Body of pancreas (tissue), 4 donors: ENCODE measurements at places on chromosomes 12 and 14. TPM values are rescaled to one million over a fixed set of nuclear protein-coding genes. Genes with fewer than 3 reads are reported as not detected.

- no peak for DNase-seq
Observed at GRCh38 chr12:96045566-96045965, 10.2 kb upstream of the LTA4H start.

- DNase-seq: no peak
Observed at GRCh38 chr14:96409701-96410100, 17.8 kb downstream of the AK7 start.

GRCh38 chr12:93957168-93957567, 191.2 kb upstream of the PLXNC1 start:
- DNase-seq: peak; percentile 5

DNA sequence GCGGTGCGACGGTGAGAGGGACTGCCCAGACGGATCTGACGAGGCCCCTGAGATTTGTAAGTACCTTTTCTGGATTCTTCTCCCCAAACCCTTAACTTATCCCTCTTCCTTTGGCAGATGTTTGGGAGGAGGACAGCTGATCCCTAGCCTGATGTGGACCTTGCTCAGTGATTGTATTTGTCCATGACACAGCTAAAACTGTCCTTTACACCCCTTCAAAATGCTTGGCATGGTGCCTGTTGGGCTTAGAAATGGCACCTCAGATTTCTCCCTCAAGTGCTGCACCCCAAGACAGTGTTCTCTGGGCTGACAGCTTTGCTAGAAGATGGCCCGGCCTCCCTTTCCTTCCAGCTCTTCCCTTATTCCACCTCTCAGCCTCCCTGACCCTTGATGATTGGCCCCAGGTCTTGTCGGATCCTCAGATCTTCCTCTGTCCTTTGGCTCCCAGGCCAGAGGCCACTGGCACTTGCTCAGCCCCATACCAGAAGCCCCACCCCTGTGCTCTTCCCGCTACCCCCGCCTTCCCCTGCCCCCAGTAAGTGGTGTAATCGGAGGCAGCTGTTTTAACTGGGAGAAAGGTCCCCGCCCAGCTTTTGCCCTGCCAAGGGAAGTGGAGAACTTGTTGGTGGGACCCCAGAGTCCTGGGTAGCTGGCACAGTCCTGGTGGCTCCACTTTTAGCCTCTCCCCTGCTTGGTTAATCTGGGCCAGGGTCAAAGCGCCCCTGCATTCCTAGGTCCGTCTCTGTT, 8.7 kb downstream of the LRP1-AS start:
- DNase-seq: no peak

Gene SLC6A13
- not detected for total RNA-seq

Gene RCOR1
- total RNA-seq: 6.7 TPM

Gene ABHD12B
- total RNA-seq: not detected

Gene HOXC12
- not detected for total RNA-seq

Gene FAIM2
- total RNA-seq: 4.9 TPM

Gene PPFIA2
- total RNA-seq: not detected
